Kidney glomerular epithelial cell (primary cell): ENCODE measurements at places on chromosomes 1 and 21.

DNA sequence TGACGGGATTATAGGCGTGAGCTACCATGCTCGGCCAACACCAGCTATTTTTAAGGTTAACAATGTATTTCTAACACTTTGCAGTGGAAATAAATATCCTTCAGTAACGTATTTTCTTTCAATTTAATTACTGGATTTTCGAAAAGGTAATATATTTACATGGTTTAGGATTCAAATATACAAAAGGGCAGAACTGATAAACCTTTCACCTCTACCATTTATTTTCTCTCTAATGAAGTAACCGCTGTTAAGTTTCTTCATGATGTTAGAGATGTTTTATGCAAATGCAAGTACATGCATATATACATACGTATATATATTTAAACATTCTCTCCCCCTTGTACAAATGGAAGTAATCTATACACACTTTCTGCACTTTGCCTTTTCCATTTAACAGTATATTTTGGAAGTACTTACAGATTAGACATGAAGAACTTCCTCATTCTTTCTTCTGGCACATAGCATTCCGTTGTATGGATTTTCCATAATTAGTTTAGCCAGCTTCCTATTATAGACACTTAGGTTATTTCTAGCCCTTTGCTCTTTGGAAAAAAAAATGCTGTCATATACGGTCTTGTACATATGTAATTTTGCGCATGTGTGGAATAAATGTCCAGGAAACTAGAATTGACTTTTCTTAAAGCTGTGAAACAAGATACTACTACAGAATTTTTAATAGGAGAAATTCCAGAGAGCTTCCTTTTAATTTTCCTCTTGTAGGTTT is 14.9 kb upstream of the HJV start:
- peak; percentile 66 for DNase-seq

GRCh38 chr1:22878626-22879025 is 94.0 kb downstream of the LACTBL1 start:
- no peak for DNase-seq

- no peak for DNase-seq
These were observed 5.2 kb downstream of the AK2 start for GRCh38 chr1:33031506-33031905.

GRCh38 chr1:158028969-158029368 is 35.5 kb downstream of the KIRREL1 start:
- peak; percentile 79 for DNase-seq

DNA sequence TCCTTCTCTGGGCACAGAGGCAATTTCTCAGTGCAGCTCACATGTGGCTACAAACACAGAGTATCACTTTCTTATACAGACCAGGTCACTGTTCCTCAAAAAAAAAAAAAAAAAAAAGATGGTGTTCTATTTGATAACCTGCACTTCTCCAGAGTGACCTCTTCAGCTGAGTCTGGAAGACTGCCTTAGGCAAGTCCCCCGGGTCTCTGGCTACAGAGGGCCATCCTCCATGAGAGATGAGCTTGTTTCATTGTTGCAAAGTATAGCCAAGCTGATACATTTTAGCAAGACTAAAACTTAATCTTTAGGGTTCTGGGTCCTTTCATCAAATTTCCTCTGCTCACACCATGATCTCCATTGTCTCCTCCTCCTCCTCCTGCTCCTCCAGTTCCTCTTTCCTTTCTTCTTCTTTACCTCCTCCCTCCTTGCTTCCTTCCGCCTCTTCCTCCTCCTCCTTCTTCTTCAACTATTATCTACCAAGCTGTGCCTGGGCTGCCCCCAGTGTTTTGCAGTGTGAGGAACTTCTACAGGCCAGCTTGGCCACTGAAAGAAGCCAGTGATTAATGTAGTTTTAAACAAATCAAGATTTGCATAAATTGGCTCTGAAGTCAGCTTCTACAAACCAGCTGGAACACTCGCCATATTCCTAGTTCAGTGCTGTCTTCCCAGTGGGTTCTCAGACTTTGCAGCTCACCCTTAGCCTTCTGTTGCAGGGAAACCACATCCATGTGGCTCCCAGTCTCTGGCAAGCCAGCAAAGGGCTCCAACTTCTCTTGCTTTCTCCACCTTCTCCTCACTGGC is 139.4 kb downstream of the RUNX1 start:
- DNase-seq, result no peak

- DNase-seq, result no peak
These were observed 44.1 kb downstream of the NPHP4 start for GRCh38 chr1:5947978-5948680.

GRCh38 chr1:218867941-218868626 is 305.6 kb upstream of the LYPLAL1 start:
- DNase-seq, result no peak

GRCh38 chr1:13546791-13547190 is 33.0 kb upstream of the LRRC38 start:
- DNase-seq, result no peak

DNA sequence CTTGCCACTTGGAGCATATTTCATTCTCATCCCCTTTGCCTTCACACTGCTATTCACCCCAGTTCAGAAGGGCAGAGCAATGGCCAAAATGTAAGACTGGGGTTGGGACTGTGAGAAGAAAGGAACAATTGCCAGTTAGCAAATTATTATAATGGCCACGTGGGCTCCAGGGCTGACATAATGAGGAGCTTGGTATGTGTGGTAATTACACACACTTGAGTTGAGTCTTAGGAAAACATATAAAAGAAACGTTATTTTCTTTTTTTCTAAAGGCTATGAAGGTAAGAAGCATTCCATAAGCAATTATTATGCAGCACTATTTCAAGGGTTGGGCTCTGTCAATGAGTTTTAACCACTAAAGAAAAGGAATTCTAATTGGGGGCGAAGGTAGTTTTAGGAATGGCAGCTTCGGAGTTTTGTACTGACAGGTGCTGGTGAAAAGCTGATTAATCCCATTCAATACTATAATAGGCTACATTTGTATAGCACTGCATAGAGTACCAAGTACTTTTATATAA is 32.5 kb upstream of the BCL10 start:
- DNase-seq, result no peak

GRCh38 chr1:157115851-157116736 is 16.5 kb upstream of the ETV3L start:
- DNase-seq, result no peak

- no peak for DNase-seq
These were observed 385.9 kb downstream of the GPATCH2 start for GRCh38 chr1:217244971-217245370.

DNA sequence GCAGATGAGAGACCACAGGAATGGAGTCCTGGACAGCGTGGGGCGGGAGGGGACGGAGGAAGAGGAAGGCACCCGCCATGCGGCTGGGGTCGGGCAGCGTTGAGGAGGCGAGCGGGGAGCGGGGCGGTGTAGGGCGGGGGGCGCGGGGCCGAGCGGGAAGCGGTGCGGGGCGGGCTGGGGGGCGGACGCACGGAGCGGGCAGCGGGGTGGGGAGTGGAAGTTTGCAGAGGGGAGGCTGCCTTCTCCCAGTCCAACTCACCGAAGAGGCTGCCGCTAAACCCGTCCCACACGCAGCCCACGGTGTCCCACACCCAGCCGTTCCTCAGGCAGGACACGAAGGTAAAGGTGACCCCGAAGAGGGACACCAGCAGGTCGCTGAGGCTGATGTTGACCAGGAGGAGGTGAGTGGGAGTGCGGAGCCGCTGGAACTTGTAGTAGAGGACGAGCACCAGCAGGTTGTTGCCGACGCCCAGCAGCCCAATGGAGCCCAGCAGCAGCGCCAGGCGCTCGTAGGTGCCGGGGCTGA is 483 bp downstream of the CHML start:
- DNase-seq, result no peak

GRCh38 chr1:247639381-247639981 is 34.1 kb downstream of the OR2G3 start:
- DNase-seq, result no peak
